ENCODE measurements at places on chromosomes 12 and 14. TPM values are rescaled to one million over a fixed set of nuclear protein-coding genes. Genes with fewer than 3 reads are reported as not detected.

- no peaks in the 10 kb centered on the region for H3K36me3 ChIP-seq
- DNase-seq, result no peak
- H3K4me1 ChIP-seq, result no peaks in the 10 kb centered on the region
- H3K4me3 ChIP-seq, result no peak overlapping the region
Measured at GRCh38 chr14:84814391-84814790, 715.6 kb upstream of the FLRT2 start.

Gene ERBB3
- total RNA-seq, result 0.82 TPM

Gene PSMB5
- 116 TPM for total RNA-seq

- H3K27ac ChIP-seq, result no peak overlapping the region
- H3K4me3 ChIP-seq, result no peak overlapping the region
- H3K27me3 ChIP-seq, result peaks cover 14% of the 10 kb centered on the region
- no peak for DNase-seq
- no peaks in the 10 kb centered on the region for H3K36me3 ChIP-seq
Measured at GRCh38 chr12:26138860-26139259, 14.0 kb upstream of the BHLHE41 start.

Gene GALNT16
- not detected for total RNA-seq

GRCh38 chr14:72553656-72554055 lies 340.2 kb downstream of the DPF3 start:
- no peaks in the 10 kb centered on the region for H3K4me1 ChIP-seq
- DNase-seq, result no peak
- no peak overlapping the region for H3K27ac ChIP-seq
- H3K36me3 ChIP-seq, result no peaks in the 10 kb centered on the region
- H3K27me3 ChIP-seq, result no peaks in the 10 kb centered on the region

DNA sequence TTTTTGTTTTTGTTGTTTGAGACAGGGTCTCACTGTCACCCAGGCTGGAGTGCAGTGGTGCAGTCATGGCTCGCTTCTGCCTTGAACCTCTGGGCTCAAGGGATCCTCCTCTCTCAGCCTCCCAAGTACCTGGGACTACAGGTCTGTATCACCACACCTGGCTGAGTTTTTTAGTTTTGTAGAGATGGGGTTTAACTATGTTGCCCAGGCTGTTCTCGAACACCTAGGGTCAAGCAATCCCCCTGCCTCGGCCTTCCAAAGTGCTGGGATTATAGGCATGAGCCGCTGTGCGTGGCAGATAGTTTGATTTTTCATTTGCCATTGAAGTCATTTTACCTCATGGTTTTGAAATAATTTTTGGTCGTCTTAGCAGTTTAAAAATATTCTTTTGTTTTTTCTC lies 94.3 kb upstream of the EIF5 start:
- no peak for DNase-seq
- H3K27ac ChIP-seq, result no peak overlapping the region
- H3K27me3 ChIP-seq, result peaks cover 28% of the 10 kb centered on the region

- H3K4me3 ChIP-seq, result no peak overlapping the region
- H3K27me3 ChIP-seq, result no peaks in the 10 kb centered on the region
- H3K36me3 ChIP-seq, result peaks cover 5% of the 10 kb centered on the region
- no peak for DNase-seq
- H3K27ac ChIP-seq, result peak overlapping the region; percentile 78
Measured at GRCh38 chr12:120257041-120257821, 8.3 kb downstream of the PXN start.

GRCh38 chr14:93263416-93263815 lies 56.4 kb downstream of the UBR7 start:
- peaks cover 5% of the 10 kb centered on the region for H3K4me1 ChIP-seq
- no peak for DNase-seq
- H3K36me3 ChIP-seq, result peaks cover 7% of the 10 kb centered on the region
- no peaks in the 10 kb centered on the region for H3K27me3 ChIP-seq
- no peak overlapping the region for H3K4me3 ChIP-seq

Gene VCPKMT
- 7.7 TPM for total RNA-seq

Gene GSC
- total RNA-seq, result not detected

DNA sequence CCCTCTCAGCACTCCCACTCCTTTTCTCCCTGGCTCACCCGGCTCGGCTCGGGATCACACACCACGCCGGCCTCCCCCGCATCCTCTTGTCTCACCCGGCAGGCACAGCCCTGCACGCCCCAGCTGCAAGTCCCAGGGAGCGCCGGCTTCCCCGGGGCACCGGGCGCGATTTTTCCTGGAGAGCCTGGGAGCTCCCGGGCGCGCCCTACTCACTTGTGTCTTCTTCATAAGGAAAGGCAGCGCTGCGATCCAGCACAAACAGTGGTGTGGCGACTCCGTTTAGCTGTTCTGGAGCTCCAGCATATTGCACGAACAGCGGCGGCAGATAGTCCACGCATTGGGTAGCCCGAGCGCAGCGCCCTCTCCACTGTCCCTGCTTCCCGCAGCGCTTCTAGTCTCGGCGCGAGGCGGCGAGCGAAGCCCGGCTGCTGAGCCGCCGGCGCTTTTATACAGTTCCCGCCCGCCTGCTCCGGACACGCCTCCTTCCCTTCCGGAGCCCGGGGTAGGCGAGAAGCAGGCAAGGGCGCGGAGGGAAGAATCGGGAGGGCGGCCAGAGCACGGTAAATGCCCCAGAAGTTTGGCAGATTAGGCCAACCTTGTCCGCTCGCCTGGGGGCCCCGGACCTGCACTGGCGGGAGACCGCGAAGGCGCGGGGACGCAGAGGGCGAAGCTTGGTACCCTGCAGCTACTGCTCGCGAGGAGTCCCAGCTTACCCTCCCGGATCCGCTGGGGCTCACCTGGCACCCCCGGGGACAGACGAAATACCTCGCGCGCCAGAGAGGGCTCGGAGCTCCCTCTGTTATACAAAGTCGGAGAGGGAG lies at the start of gene KITLG:
TSS of gene KITLG (minus strand) at position 421 of the 821 bp plus-strand sequence. CDS start at position 228, 193 bp downstream.
- peak; percentile 37 for DNase-seq
- H3K36me3 ChIP-seq, result no peaks in the 10 kb centered on the region
- peak within 1 kb of the TSS; percentile 49 for H3K4me3 ChIP-seq

DNA sequence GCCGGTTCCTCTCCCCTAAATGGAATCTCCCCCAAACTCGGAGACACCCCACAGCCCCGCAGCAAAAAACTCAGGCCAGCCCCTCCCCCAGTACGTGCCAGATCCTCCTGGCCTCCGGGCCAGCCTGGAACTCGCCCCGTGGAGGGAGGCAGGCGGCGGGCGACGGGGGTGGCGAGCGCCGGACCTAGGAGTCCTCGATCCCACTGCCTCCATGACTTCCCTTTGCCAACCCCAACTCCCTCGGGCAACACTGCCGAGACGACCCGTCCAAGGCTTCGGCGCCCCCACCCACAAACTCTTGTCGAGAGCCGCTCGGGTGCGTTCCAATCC lies 400 bp downstream of the ADCY6 start:
- peaks cover 41% of the 10 kb centered on the region for H3K27me3 ChIP-seq
- H3K27ac ChIP-seq, result no peak overlapping the region
- no peaks in the 10 kb centered on the region for H3K4me1 ChIP-seq
- DNase-seq, result no peak
- peak overlapping the region; percentile 67 for H3K4me3 ChIP-seq
- H3K36me3 ChIP-seq, result no peaks in the 10 kb centered on the region

Gene FAM90A1
- total RNA-seq, result 0.43 TPM

- H3K4me3 ChIP-seq, result no peak overlapping the region
- H3K4me1 ChIP-seq, result no peaks in the 10 kb centered on the region
- peaks cover 15% of the 10 kb centered on the region for H3K27me3 ChIP-seq
- no peak overlapping the region for H3K27ac ChIP-seq
- no peak for DNase-seq
- no peaks in the 10 kb centered on the region for H3K36me3 ChIP-seq
Measured at GRCh38 chr12:3148366-3149000, 71.3 kb downstream of the TSPAN9 start.

DNA sequence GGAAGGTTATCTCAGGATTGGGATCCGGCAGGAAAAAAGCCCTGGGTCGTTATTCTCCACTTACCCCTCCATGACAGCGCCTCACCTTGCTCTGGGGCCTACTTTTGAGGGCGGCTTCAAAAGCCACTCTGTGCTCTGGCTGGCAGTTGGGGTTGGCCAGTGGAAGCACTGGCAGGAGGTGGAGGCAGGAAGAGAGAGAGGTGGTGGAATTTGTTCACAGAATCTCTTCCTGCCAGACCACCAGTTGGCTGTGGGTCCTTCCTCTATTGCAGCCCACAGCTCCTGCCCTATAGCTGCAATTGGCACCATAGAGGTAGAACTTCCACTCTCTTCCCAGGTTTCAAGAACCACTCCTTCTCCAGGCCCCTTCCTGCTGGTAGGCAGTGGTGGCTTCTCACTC lies 32.7 kb upstream of the SDR39U1 start:
- no peak overlapping the region for H3K4me3 ChIP-seq
- DNase-seq, result no peak
- H3K27me3 ChIP-seq, result no peaks in the 10 kb centered on the region
- no peaks in the 10 kb centered on the region for H3K4me1 ChIP-seq

Gene SRRM4
- total RNA-seq, result not detected

Gene INHBC
- not detected for total RNA-seq

- no peaks in the 10 kb centered on the region for H3K36me3 ChIP-seq
- DNase-seq, result no peak
- peaks cover 4% of the 10 kb centered on the region for H3K27me3 ChIP-seq
- H3K4me3 ChIP-seq, result no peak overlapping the region
- H3K4me1 ChIP-seq, result no peaks in the 10 kb centered on the region
Measured at GRCh38 chr12:2273288-2273687, 220.5 kb downstream of the CACNA1C start.

DNA sequence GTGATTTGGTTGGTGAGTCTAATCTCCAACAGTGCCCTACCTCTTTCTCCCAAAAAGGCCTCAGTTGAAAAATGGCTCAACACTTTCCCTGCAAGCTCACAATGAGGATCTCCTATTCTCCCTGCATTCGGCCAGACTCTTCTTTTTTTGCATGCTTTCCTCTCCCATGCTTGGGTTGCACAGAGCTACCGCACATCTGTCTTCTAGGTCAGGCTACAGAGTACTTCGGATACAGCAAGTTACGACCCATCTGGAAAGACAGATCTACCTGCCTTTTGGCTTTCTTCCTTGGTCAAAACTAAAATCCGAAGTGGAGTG lies 305 bp upstream of the SLC16A7 start:
- DNase-seq, result no peak
- H3K4me1 ChIP-seq, result peaks cover 45% of the 10 kb centered on the region
- peaks cover 16% of the 10 kb centered on the region for H3K36me3 ChIP-seq

Gene SSTR1
- not detected for total RNA-seq

DNA sequence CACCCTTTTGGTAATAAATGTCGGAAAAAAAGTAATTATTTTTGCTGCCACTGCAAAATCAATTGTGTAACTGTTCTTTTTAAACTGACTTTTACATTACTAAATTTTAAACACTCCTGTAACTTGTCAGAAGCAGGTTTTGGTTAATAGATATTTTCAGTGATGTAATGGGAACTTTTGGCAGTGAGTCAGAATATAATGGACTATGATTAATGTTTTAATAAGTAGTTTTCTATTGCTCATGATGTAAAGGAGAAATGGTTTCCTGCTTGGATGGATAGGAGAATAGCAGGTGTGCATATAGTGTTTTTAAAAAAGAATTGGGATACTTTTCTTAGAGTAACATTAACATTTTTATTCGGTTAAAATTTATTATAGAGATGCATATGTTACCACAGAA lies 58.8 kb downstream of the TRMT5 start:
- H3K27ac ChIP-seq, result no peak overlapping the region
- no peak for DNase-seq
- peaks cover 4% of the 10 kb centered on the region for H3K36me3 ChIP-seq
- no peak overlapping the region for H3K4me3 ChIP-seq
- no peaks in the 10 kb centered on the region for H3K27me3 ChIP-seq

Gene SCN8A
- 0.64 TPM for total RNA-seq

GRCh38 chr12:26976687-26977086 lies 37.5 kb downstream of the TM7SF3 start:
- no peak for DNase-seq
- H3K27ac ChIP-seq, result no peak overlapping the region
- H3K4me3 ChIP-seq, result no peak overlapping the region
- peaks cover 9% of the 10 kb centered on the region for H3K4me1 ChIP-seq
- no peaks in the 10 kb centered on the region for H3K27me3 ChIP-seq
- peaks cover 20% of the 10 kb centered on the region for H3K36me3 ChIP-seq

DNA sequence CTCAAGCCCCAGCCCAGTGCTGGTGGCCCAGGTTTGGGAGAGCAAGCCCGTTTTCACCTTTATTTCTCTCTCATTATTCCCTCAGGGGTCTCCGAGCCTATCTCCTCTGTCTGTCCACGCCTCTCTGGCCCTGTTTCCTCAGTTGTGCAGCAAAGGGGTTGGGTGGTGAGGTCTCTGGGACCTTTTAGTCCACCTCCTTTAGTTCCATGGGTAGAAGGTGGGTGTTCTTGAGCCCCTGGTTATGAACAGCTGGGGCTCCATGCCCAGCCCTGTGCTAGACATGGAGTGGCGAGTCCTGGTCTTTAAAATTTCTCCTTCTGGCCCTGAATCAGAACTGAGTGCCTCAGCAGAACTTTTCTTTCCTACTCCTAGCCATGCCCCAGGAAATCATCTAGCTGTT lies 1.3 kb upstream of the NGB start:
- peaks cover 34% of the 10 kb centered on the region for H3K27me3 ChIP-seq
- H3K4me1 ChIP-seq, result peaks cover 3% of the 10 kb centered on the region
- no peak for DNase-seq

Gene LGR5
- not detected for total RNA-seq

DNA sequence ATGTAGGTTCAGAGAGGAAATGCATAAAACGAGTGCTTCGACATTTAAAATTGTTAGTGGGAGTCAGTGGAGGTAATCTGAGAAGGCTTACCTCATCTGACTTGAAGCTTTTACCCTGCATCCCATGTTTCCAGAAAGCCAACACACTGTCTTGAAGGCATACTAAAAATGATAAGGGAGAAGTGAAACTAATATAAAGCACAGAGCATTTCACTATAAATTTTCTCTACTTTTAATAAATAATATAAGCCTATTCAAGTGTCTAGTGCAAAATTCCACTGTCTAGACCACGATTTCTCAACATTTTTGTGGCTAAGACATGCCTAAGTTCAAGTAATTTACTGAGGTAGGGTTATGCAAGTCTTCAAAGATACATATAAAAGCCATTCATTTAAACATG lies 29.1 kb upstream of the CDKL1 start:
- no peak overlapping the region for H3K4me3 ChIP-seq
- DNase-seq, result no peak
- H3K27ac ChIP-seq, result no peak overlapping the region
- peaks cover 15% of the 10 kb centered on the region for H3K36me3 ChIP-seq

DNA sequence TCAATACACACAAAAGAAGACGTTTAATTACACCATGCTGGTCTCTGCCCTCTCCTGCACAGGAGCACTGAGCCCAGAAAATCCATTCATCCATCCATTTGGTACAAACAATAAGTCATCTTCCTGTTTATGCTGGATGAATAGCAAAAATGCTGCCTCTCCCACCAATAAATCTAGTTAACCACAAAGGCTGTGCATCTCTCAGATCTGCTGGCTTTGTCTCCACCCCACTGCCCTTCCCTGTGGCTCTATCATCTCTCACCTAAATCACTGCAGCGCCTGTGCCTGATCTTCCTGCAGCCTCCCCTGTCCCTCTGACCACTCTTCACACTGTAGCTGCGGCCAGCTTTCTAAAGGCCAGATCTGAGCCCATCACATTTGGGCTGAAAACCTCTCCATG lies 72.9 kb upstream of the DDX11 start:
- no peaks in the 10 kb centered on the region for H3K36me3 ChIP-seq
- H3K4me1 ChIP-seq, result no peaks in the 10 kb centered on the region
- H3K4me3 ChIP-seq, result no peak overlapping the region
- no peak overlapping the region for H3K27ac ChIP-seq
- H3K27me3 ChIP-seq, result no peaks in the 10 kb centered on the region
